ENCODE measurements at places on chromosomes 1 and 21.

- peak; percentile 44 for DNase-seq
Measured at GRCh38 chr1:209335178-209335577, 248.3 kb upstream of the CAMK1G start.

DNA sequence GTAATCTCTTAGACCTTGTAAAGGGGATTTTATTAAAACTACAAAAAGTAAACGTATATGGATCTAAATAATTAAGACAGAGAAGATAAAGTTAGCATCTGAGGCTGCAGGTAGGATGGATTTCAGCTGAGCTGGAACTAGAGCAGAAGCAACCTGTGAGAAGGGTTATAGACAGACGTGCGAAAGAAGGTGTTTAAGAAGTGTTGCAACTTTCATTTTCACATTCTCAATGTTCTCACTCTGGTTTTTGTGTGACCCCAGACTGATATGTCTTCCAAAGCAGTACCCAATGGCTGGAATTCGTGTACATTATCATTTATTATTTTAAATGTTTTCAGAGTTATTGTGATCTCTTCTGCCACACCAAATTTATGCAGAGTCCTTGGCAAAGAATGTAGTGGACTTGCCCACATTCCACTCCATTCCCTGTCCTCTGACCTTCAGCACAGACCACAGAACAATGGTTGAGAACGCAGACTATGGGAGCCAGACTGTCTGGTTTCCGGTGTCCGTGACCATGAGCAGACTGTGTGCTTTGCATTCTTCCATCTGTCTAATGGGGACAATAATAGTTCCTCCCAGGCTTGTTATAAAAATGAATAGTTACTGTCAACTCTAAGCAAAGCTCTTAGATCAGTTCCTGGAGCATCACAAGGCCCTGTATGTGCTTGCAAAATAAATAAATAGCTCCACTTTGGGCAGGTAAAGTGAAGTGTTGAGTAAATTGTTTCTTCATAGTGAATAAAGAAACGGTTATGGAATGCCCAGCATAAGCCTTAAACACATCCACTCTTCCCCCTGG is 140.6 kb upstream of the SAMSN1 start:
- no peak for DNase-seq

- no peak for DNase-seq
Measured at GRCh38 chr1:210848474-210848873, 285.5 kb downstream of the KCNH1 start.

DNA sequence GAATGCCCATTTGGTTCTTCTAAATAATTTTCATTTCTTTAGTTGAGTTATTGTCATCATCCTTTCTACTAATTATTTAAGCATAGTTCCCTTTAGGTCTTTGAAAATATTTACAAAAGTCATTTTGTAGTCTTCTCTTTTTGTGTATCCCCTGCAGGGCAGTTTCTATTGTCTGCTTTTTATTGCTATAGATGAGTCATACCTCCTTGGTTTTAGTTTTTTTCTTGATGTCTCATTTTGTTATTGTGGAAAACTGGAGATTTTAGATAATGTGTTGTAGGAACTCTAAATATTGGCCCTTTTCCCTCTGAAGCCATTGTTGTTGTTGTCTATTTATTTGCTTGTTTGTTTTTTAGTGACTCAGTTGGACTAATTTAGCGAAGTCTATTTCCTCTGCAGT is 387.9 kb downstream of the NUF2 start:
- no peak for DNase-seq

DNA sequence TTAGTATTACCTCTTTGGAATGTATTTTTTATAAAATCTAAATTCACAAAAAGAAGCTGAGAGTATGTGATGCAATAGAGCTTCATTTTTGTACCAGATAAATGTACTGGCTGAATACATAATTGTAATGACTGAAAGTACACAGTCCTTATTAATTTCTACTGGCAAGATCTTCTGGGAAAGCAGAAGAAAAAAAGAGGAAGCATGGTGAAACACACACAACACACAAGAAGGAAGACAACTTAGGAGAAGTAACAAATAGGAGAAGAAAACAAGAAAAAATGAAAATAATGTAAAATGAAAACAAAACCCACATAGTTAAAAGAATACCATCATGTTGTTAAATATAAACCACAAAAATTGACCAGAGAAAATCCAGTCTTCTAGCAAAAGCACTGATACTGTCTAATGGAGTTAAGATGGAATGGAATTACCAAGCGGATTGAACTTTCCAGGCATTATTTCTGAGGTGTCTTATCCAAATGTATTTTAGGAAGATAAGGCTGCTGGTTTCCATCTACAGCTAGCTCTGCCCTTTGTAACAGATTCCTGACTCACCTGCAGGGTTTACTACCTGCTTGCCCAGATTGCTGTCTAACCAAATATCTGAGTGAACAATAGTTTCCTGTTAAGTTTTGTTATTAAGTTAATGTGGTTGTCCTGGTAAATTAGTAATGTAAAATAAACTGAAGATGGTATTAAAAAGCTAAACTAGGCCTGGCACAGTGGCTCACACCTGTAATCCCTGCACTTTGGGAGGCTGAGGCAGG is 4.5 kb upstream of the COP1 start:
- no peak for DNase-seq

- no peak for DNase-seq
Measured at GRCh38 chr1:29269382-29269781, 33.1 kb downstream of the PTPRU start.

- peak; percentile 90 for DNase-seq
Measured at GRCh38 chr1:208167261-208167869, 76.8 kb downstream of the PLXNA2 start.

GRCh38 chr1:204828352-204828850 is 42.3 kb upstream of the NFASC start:
- peak; percentile 66 for DNase-seq

DNA sequence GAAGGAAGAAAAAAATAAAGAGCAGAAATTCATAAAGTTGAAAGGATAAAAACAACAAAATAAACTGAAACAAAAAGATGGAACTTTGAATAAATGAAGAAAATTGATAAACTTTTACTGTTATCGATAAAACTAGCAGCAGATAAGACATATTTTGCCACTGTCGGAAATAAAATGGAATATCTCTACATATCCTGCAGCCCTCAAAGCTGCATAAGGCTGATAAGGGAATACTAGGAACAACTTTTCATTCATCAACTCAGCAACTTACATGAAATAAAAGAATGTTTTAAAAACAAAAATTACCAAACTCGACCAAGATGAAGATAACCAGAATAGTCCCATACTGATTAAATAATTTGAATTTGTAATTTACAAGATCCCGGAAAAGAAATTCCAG is 48.0 kb upstream of the GRIK1 start:
- no peak for DNase-seq

DNA sequence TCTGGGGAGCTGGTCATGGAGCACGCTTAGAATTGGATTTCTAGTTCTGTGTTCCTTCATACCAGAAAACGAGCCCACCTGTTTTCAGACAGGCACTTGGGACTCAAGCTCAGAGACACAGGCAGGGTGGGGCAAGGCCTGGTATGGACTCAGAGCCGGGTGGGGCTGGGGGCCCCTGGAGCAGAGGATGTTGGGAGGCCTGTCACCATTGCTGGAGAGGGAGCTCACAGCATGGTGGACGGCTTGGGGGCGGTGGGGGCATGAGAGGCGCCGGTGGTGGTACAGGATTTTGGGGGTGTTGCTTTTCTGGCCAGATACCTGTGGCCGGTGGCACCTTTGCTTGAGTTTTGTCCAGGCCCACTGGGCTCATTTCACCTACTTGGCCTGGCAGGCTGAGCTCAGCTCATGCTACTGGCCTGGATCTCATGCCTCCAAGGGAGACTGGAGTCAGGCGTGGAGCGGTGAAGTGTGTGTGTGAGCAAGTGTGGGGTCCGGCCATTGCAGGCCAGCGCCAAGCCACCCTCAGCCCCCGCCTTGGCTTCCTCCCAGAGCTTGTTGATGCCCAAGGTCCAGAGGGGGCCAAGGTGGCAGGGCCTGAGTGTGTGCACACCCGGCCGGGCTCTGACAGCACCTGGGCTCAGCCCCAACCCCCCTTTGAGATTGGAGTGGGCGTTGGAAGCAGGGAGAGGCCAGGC is 8.7 kb downstream of the SLX9 start:
- no peak for DNase-seq

DNA sequence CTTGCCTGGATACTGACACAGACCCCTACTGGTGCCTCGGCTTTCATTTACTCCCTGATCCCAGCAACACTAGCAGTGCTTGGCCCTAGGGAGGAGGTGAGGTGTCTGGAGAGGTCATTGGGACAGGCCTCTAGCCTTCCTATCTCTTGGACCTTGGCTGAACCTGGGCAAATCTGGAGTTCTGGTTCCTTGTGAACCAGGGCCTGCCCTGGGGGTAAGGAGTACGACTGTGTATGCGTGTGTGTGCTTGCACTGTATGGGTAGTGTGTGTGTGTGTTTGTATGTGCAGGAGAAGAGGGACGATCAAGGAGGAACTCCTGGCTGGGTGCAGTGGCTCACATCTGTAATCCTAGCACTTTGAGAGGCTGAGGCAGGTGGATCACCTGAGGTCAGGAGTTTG is 252.7 kb upstream of the CSF3R start:
- DNase-seq: no peak

- DNase-seq: no peak
Measured at GRCh38 chr1:77762072-77762476, 2.4 kb upstream of the USP33 start.

- no peak for DNase-seq
Measured at GRCh38 chr1:225603538-225604354, 49.2 kb downstream of the ENAH start.

- DNase-seq: peak; percentile 76
Measured at GRCh38 chr1:151945725-151946722, 36.7 kb upstream of the THEM4 start.

GRCh38 chr1:22416555-22417454 is 34.8 kb upstream of the ZBTB40 start:
- DNase-seq: peak; percentile 75

DNA sequence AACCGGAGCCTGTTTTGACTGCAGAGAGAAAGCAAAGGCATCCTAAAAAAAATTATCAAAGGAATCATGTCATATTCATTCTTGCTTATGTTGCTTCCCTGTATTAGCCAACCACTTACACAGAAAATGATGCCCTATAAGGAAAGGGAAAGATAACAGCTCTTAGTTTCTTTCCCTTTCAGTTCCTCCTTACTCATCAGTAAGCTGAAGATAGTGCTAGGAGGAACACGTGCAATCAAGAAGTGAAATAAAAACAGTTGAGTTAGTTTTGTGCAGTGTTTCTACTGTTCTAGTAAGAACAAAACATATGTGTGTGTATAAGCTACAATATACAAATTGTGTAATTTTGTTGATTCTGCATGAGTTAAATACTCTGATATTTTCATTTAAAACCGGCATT is 45.3 kb upstream of the MTF2 start:
- DNase-seq: no peak

DNA sequence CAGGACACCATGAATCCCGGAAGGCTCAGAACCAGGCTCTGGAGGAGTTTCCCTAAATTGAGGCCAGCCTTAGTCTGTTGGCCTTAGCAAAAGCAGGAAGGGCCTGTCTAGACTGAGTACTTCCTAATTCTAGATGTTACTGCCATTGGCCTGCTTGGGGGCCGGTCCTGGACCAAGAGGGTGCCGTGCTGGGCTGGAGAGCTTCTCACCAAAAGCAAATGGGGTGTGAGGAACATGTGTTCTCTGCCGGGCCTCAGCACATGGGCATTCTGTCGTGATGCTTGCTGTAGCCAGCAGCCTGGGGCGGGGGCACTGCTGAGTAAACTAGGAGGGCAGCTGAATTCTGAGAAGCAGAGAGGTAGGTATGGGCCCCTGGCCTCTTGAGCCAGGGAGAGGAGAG is 35.7 kb upstream of the MAN1C1 start:
- no peak for DNase-seq

- DNase-seq: no peak
Measured at GRCh38 chr1:226654046-226654667, 84.9 kb downstream of the ITPKB start.

DNA sequence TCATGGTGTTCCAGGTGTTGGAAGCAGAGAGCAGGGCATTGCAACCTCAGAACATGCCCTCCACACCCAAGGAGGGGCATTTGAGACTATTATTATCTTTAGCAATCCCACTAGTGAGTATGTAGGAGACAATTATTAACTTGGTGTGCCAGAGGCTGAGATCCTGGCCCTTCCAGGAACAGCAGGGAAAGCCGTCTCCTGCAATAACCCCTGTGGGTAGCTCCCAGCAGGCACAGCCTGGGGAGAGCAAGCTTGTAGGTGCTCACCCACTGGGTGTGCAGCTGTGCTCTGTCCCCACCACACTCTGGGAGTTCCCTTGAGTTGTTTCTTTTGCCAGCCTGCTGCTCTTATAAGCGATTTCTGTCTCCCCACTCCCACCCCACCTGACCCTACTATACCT is 10.3 kb downstream of the CFAP107 start:
- DNase-seq: no peak

GRCh38 chr1:53400761-53401674 is 58.2 kb upstream of the DMRTB1 start:
- no peak for DNase-seq

DNA sequence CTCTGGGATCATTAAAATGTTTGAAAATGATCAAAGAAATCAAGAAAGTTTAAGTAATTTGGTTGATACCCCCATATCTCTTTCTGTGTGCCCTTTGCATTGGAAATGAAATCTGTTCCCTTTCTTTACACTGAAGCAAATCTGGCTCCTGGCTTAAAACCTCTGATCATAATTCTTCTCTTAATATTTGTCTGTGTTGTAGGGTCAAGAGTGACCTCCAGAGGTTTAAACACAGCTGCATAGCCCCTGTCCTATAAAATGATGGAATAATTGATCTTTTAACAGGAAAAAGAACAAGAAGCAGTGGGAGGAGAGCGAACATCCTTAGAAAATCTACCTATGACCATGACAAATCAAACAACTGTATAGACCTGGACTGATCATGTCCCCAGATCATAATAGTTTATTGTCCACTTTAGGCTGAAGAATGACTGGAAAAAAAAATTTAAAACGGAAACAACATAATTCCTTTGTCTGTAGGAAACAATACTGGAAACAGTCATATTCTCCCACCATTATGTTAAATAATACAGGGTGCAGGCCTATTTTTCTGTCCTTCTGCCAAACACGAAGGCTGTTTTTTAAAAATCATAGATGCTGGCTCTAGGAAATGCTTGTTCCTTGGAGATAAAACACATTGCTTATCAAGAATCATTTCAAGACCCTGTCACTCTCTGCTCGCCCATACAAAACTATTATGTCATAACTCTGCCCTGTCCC is 184.3 kb downstream of the NEGR1 start:
- no peak for DNase-seq

- no peak for DNase-seq
Measured at GRCh38 chr1:179926850-179927205, 27.8 kb upstream of the CEP350 start.

All from NCI-H1105 treated with DMSO at 0.1 percent for 48 hours (cell line).